ENCODE measurements at places on chromosomes 5 and 9.

GRCh38 chr5:154745349-154745748, 9.8 kb upstream of the LARP1 start:
- DNase-seq: no peak

DNA sequence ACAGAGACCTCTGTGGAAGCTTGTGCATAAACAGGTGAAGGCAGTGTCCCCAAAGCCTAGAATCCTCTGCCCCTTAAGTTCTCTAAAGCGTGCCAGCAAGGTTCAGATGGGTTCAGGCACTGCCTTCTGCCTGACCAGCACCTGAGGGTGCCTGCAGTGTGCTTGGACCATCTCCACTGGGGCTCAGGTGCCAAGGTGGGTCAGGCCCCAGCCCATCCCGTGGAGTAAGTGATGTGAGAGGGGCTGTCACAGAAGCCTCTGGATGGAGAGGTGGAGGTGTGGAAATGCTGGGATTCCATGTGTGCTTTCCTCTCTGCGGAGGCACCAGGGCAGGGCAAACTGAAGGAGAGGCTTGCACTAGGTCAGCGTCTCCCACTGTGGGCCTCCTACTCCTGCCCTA, 118.5 kb downstream of the DAB2IP start:
- DNase-seq: no peak

DNA sequence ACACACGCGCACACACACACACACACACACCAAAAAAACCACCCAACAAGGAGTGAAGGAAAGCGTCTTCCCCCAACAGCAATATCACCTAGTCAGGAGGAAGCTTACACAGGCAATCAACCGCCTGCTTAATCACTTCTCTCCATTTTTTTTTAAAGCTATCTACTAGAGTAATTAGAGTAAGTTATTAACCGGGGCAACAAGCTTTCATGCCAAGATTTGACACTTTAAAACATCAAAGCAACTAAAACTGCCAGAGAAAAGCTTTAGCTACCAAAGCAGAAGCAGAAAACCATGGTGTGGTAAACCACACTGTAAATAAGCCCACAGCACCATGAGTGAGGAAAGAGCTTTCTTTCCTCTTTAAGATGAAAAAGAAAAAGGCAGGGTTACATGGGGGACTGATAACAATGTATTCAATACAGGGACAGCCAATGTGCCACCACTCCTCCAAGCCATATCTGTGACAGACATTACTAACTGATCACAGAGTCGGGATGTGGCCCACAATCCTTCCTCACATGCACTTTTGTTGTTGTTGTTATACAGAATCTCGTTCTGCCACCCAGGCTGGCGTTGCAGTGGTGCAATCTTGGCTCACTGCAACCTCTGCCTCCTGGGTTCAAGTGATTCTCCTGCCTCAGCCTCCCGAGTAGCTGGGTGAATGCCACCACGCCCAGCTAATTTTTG, 282.1 kb downstream of the CRB2 start:
- no peak for DNase-seq

GRCh38 chr5:18811661-18812060, 1176.3 kb downstream of the CDH18 start:
- no peak for DNase-seq

- no peak for DNase-seq
Observed at GRCh38 chr9:132498531-132499210, 83.7 kb upstream of the BARHL1 start.

GRCh38 chr5:89270901-89271300, 387.9 kb upstream of the MEF2C start:
- no peak for DNase-seq

DNA sequence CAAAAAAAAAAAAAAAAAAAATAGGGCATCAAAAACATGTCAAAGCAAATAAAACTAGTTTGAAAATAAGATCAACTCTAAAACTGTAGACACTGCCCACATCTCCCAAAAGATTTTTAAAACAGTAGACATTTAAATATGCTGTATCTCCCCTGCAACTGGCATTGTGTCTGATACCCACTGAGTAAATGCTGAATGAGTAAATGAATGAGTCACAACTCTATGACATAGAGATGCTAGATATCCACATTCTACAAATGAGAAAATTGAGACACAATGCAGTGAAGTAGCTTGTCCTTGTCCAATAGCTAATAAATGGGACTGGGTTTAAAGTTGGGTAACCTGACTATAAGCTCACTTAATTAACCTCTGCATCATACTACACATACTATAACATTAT, 14.1 kb upstream of the MAP1B start:
- no peak for DNase-seq

DNA sequence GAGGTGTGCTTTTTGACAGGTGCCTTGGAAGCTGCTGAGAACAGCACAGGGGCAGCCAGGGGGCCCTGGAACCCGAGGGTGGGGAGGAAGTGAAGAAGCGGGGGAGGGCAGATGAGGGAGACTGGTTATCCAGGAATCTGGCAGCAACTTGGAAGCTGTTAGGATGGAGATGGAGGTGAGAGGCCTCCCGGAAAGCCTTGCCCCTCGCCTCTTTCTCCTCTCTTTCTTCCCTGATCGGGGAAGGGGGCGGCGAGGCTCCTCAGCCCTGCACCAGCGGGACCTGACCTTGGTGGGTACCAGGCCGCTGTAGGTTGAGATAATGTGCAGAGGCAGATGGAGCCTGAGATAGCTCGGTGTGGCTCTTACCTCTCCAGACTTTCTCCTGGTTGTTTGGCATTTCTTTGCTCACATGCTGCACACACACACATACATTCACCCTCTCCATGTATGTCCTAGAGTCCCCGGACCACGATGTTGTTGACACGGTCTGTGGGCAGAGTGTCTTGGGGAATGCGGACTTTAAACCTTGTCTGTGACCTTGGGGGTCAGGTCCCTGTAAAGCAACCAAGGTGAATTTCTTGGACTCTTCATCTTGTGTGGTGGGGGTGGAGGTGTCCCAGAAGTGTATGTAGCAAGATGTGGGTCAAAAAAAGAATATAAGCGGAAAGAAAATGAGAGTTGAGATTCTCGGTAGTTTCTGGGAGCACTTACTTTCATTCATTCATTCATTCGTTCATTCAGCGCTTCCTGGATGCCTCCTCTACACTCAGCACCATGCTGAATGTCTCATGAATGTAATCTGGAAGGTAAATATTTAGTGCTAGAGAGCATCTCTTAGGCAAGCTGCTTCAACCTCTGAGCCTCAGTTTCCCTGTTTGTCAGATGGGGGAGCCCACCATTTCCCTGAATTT, 1.6 kb downstream of the WWC1 start:
- no peak for DNase-seq

- DNase-seq: no peak
Observed at GRCh38 chr5:4245511-4245910, 649.9 kb downstream of the IRX1 start.

DNA sequence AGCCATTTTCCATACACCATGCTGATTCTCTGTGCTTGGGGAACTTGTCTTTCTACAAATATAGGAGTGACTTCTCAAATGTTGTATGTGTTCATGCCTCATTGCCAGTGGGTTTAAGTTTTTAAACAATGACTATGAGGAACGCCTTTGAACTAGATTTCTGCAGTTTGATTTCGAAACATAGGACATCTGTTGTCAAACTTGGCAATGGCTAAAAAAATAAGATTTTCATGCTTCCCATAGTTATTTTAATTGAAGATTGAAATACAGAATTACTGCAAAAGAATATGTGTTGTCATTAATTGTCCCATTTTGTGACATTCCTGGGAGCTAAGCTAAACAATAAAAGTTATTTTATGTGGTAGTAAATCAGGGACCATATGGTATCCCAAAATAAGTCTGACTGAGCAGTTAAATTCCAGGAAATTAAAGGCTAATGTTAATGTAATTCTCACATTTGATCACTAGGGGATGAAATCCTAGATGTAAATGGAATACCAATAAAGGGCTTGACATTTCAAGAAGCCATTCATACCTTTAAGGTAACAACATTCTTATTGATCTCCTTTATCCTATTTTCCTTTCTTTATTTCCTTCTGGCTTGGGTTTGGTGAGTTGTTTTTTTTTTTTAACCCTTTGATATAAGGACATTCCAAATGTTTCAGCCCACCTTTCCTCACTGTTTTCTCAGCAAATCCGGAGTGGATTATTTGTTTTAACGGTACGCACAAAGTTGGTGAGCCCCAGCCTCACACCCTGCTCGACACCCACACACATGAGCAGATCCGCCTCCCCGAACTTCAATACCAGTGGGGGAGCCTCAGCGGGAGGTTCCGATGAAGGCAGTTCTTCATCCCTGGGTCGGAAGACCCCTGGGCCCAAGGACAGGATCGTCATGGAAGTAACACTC, 116.7 kb downstream of the GOLPH3 start:
- DNase-seq: no peak

- DNase-seq: no peak
Observed at GRCh38 chr5:88693071-88693932, 189.7 kb downstream of the MEF2C start.

DNA sequence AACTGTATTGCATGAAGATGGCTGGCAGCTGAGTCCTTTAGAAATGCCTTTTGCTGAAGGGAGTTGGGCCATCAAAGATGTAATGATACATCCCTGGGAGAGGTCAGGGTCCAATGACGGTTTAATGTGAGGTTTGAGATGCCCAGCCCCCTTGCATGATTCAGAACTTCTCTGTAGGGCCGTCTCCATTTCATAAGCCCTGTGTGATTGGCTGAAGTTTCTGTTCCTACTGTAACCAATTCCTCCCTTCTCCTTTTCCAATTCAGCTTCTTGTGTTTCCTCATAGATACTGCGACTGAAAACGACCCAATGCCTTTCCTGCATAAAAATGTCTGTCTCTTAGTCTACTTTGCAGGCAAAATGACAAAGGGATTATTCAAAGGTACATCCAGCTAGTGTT, 47.9 kb upstream of the ST8SIA4 start:
- no peak for DNase-seq

GRCh38 chr9:136052472-136052880, 42.6 kb downstream of the NACC2 start:
- no peak for DNase-seq

- no peak for DNase-seq
Observed at GRCh38 chr5:172931001-172931536, 28.2 kb upstream of the RPL26L1 start.

DNA sequence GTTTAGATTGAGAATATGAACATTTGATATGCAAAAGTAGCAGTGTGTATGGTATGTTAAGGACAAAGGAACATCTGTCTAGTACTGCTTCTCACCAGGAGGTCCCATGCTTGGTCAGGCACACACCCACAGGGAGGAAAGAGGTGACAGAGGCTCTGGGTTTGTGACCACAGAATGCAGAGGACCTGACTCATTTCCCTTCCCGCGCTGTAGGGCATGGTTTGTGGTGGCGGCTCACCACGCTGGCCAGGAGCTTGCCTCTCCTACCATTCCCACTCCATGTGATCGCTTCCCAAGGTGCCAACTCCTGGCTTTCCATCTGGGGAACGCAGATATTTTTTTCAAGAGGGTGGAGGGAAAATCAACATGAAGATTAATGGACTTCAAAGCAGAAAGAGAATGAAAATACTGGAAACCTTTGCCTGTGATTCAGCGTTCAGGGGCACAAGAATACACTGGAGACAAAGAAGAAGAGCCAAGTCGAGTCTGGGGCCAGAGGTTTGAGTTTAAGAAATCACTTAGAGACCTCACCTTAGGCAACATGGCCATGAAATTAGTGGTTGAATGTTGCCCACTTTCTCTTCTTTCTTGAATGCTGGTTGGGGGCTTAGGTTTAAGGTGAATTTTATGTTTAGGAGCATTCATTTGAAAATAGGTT, 477.8 kb downstream of the CCDC171 start:
- DNase-seq: no peak

- DNase-seq: no peak
Observed at GRCh38 chr5:143019614-143020515, 249.7 kb downstream of the ARHGAP26 start.
